ENCODE measurements at places on chromosomes 1 and 21.
A peak's percentile ranks its signal among the peaks of the same experiment; 100 is the strongest.

DNA sequence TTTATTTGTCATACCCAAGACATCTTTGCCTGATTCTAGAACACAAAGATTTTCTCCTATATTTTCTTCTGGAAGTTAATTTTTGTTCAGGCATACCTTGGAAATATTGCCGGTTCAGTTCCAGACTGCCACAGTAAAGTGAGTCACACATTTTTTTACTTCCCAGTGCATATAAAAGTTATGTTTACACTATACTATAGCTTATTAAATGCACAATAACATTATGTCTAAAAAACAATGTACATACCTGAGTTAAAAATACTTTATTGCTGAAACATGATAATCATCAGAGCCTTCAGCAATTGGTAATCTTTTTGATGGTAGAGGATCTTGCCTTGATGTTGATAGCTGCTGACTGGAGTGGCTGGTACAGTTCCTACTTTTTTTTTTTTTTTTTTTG is 10.0 kb downstream of the SMCP start:
- DNase-seq = no peak

GRCh38 chr1:9537863-9538668 is 1.2 kb upstream of the SLC25A33 start:
- no peak for DNase-seq

GRCh38 chr1:200483491-200484143 is 73.8 kb upstream of the ZNF281 start:
- DNase-seq = peak; percentile 15

- no peak for DNase-seq
These were observed 14.5 kb upstream of the SERTAD4 start for GRCh38 chr1:210218047-210218446.

GRCh38 chr1:95246511-95246910 is 12.5 kb downstream of the RWDD3 start:
- no peak for DNase-seq

GRCh38 chr21:18810136-18810535 is 406.6 kb upstream of the TMPRSS15 start:
- DNase-seq = no peak

- DNase-seq = no peak
These were observed 20.4 kb upstream of the HPDL start for GRCh38 chr1:45306319-45306718.

GRCh38 chr21:43849532-43850299 is 15.3 kb upstream of the AGPAT3 start:
- DNase-seq = no peak

DNA sequence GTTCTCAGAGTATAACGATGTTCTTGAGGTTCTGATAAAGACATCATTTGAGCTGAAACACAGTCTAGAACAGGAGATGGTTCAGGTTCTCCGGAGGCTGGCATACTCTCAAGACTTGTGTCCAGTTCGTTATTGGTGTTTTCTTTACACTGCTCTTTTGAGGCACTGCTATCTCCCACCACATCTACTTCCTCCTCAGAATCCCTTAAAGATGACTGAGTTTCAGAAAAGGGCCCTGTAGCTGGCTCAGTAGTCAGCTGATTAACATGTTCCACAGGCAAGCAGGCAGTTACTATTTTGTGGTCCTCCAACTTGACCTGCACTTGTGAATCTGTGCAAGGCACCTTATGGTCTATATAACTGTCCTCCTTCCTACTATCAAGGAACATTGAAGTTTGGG is 50.2 kb downstream of the ZZZ3 start:
- no peak for DNase-seq

- no peak for DNase-seq
These were observed 310.2 kb downstream of the PTPRU start for GRCh38 chr1:29546496-29546895.

DNA sequence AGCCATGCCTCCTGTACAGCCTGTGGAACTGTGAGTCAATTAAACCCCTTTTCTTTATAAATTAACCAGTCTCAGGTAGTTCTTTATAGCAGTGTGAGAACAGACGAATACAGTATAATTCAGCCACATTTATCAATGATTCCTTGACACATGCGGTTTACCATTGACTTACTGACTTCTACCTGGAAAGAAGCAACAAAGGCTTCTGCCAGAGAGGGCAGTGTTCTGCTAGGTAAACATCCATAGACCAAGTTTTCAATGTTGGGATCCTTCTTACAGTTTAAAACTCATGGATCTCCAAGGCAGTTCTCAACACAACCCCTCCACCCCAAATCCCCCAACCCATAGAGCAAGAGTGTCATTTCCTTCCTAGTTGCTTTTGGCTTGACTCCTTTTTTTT is 150.6 kb downstream of the ZNF648 start:
- DNase-seq = no peak

- DNase-seq = no peak
These were observed 48.3 kb upstream of the H6PD start for GRCh38 chr1:9186082-9186859.

DNA sequence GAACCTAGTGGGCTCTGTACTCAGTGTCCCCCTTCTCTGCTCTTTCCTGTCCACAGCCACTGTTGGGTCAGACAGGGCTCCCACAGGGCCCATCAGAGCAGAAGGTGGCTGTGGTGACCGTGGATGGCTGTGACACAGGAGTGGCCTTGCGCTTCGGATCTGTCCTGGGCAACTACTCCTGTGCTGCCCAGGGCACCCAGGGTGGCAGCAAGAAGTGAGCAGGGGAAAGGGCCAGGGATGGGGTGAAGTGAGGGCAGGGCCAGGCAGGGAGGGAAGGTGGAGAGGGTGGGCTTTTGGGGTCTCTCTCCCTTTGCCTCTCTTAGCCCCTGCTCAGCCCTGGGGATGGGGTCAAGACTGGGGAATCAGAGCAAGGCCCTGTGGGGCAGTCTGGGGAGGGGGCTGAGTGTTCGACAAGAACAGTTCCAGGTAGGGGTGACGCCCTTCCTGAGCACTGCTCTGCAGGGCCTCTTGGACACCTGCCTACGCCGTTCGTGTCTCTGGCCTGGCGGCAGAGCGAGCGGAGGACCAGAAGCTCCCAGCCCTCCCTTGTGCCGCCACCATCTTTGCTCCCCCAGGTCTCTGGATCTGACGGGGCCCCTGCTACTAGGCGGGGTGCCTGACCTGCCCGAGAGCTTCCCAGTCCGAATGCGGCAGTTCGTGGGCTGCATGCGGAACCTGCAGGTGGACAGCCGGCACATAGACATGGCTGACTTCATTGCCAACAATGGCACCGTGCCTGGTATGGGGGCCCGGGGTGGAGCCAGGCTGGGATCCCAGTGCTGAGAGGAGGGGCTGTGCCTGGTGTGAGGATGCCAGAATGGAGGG is 13.1 kb downstream of the CELSR2 start:
- no peak for DNase-seq

- no peak for DNase-seq
These were observed 18.7 kb downstream of the UBE2Q1 start for GRCh38 chr1:154539486-154540483.

GRCh38 chr1:233354983-233355382 is 27.5 kb downstream of the MAP3K21 start:
- no peak for DNase-seq

DNA sequence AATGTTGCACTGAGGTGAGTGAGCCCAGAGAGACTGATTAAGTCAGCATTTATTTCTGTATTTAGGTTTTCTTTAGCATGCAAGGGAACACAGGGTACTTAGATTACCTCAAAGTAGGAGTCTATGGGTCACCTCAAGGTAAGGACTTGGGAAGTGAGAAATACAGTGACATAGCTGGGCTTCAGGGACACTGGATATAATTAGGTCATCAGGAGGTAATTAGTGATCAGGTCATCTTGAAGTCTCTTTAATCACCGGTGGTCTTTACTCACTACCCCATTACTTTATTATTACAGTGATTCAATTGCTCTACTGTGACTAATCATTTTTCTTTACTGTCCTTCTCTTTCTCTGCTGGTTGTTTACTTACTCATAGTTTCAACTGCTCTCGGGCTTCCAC is 59.9 kb upstream of the KCNK1 start:
- DNase-seq = no peak

- DNase-seq = no peak
These were observed 408.3 kb upstream of the NR5A2 start for GRCh38 chr1:199619223-199619622.

DNA sequence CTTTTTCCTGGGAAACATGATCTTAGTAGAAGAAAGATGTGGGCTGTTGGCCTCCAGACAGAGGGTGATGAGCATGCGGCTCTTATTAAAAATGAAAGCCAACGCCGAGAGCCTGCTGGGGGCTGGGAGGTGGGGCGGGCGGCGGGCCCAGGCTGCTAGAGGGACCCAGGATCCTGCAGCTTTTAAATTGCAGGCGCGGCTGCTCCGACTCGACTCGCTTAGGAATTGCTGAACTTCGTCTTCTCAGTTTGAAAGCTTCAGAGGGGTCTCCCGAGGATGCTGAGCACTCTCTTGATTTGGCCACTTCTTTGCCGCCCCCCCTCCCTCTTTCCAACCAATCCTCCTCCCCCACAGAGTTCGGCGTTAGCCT is 1.2 kb downstream of the AGPAT3 start:
- DNase-seq = peak; percentile 33

DNA sequence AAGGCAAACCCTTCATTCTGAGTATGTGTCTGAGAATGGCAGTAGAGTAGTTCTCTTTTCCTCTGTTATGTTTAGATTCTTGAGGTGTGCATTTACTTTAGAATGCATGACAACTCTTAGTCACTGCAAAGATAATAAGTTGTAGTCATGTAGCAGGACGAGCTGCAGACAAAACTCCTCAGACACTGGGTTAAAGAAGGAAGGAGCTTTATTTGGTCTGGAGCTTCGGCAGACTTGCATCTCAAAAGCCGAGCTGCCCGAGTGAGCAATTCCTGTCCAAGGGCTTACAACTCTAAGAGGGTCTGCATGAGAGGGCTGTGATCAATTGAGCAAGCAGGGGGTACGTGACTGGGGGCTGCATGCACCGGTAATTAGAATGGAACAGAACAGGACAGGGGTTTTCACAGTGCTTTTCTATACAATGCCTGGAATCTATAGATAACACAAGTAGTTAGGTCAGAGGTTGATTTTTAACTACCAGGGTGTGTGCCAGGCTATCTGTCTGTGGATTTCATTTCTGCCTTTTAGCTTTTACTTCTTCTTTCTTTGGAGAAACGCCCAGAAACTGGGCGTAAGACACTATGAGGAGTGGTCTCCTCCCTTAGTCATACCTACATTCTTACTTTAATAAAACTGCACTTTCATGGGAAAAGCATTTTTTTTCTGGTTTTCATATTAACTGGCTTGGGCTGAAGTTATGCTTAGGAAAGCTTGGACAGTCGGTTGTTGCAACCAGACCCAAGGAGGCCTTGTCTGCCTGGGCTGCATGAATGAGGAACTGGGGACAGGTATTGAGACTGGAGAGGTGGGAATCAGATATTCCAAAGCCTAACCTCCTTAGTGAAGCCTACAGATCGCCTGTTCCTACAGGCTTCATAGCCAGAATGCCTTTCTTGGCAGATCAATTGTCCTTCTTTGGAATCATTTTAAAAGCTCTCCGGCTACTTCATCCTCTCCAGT is 115.1 kb downstream of the RHOU start:
- DNase-seq = no peak

GRCh38 chr1:169259816-169260215 is 107.8 kb downstream of the NME7 start:
- DNase-seq = no peak

DNA sequence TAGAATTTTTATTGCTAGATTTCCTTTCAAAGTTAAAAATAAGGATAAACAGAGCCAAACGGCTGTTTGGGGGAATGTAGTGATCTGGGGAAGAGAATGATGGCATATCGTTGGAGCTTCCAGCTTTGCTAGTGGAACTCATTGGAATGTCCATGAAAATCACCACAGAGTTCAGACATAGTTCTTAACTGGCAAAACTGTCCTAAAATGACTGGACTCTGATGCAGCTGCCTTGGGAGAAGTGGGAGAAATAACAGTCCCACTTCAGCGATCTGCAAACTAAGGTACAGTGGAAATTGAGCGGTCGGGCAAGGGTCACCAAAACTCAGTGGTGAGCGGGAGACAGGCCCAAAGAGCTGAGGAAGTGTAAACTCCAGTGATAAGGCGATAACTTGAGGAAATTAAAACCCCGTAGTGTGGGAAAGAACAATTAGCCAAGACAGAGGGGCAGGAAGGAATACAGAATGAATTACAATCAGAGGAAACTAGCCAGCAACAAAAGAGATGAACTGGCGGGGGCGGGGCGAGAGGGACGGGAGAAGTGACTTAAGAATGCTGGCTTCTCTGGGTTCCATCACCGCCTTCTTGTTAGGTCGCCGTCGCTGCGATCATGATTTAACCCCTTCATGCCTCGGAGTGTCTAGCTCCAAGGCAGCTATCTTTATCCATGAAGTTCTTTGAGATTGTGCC is 89.8 kb upstream of the ARHGAP29 start:
- DNase-seq = no peak

DNA sequence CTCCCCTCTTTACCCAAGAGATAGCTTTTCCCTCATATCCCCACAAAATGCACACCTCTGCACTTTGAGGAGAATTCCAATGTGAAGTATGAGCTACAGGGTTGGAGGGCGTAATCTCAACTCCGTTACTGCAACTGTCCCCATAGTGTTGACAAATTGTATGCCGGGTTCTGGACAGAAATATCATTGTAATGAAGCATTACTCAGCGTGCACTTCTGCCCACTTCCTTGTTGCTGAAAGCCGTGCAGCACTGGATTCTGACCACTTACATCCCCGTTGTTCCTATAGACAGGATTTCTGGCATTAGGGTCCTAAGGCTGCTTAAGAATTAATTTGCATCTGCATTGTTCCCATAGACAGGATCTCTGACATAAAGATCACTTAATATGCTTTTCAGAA is 205.6 kb downstream of the RHOU start:
- DNase-seq = no peak

DNA sequence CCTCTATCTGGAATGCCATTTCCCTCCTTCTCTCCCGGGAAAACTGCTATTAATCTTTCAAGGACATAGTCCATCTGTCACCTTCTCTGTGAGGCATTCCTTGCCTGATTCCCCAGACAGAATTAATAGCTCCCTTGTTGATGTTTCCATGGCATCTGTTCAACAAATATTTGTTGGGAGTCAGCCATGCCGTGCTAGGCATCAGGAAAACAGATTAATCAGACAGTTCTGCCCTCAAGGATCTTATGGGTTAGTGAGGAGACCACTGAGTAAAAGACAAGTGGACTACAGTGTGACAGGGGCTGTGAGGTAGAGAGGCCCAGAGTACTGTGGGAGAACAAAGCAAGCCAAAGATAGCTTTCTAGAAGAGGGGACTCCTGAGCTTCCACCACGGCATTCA is 11.4 kb upstream of the MAGOH start:
- no peak for DNase-seq

- DNase-seq = no peak
These were observed 39.4 kb downstream of the LTN1 start for GRCh38 chr21:28953247-28953646.

GRCh38 chr1:216777148-216777547 is 53.9 kb upstream of the ESRRG start:
- DNase-seq = no peak

GRCh38 chr1:183633676-183634343 is 1.8 kb downstream of the ARPC5 start:
- DNase-seq = no peak
